OCI-LY7 (cell line): ENCODE measurements at places on chromosomes 1 and 21.

DNA sequence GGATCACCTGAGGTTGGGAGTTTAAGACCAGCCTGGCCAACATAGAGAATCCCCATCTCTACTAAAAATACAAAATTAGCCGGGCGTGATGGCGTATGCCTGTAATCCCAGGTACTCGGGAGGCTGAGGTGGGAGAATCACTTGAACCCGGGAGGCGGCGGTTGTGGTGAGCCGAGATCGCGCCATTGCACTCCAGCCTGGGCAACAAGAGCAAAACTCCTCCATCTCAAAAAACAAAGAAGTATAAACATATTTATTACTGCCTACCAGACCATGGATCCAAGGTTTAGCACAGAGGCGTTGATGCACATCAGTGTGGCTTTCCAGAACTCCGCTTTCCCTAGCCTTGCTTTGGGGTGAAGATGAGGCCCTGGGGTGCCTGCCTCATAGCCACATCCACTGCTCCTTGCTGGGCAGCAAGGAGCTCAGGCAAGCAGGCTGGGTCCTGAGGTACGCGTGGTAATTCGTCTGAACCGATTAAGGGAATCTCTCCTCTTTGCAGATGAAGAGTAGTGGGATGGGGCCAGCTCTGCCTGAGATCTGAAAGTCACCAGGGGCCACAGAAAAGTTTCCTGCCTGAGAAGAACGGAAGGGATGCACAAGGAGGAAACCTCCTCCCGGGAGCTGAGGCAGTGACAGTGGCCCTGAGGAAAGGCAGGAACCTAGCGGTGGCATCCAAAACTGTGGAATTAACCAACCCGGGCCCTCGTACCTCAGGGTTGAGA, 52.3 kb upstream of the LBR start:
- DNase-seq = peak; percentile 27

- no peak for DNase-seq
Measured at GRCh38 chr1:101284021-101284420, 47.2 kb downstream of the S1PR1 start.

- no peak for DNase-seq
Measured at GRCh38 chr1:33140153-33141149, 41.4 kb downstream of the TRIM62 start.

DNA sequence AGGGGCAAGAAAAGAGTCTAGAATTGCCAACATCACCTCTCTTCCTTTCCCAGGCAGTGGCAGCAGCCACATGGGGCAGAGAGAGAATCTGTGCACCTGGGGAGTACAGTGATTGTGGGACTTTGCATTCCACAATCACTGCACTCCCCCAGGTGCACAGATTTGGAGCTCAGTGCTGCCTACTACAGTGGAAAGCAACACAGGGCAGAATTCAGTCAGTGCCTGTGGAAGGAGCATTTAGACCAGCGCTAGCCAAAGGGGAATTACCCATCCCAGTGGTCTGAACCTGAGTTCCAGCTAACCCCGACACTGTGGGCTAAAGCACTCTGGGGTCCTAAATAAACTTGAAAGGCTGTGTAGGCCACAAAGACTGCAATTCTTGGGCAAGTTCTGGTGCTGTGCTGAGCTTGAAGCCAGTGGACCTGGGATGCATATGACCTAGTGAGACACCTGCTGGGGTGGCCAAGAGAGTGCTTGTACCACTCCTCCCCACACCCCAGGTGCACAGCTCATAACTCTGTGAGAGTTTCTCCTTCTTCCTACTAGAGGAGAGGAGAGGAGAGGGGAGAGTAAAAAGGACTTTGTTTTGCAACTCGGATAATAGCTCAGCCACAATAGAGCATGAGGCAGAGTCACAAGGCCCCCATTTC, 50.3 kb downstream of the NUP210L start:
- DNase-seq = peak; percentile 20

DNA sequence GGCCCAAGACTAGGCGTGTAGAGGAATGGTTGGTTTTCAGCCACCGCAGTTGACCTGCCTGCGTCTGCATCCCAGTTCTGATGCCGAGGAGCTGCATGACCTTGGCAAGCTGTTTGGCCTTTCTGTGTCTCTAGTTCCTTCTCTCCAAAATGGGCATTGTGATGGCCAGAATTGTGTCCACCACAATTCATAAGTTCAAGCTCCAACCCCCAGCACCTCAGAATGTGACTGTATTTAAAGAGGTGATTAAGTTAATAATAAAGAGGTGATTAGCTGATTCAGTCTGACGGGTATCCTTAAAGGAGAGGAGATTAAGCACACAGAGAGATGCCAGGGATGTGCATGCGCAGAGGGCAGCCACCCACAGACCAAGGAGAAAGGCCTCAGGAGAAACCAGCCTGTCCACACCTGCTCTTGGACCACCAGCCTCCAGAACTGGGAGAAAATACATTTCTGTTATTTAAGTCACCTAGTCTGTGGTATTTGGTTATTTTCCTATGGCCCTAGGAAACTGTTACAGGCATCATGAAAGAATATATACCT, 28.5 kb downstream of the MAB21L3 start:
- DNase-seq = no peak

DNA sequence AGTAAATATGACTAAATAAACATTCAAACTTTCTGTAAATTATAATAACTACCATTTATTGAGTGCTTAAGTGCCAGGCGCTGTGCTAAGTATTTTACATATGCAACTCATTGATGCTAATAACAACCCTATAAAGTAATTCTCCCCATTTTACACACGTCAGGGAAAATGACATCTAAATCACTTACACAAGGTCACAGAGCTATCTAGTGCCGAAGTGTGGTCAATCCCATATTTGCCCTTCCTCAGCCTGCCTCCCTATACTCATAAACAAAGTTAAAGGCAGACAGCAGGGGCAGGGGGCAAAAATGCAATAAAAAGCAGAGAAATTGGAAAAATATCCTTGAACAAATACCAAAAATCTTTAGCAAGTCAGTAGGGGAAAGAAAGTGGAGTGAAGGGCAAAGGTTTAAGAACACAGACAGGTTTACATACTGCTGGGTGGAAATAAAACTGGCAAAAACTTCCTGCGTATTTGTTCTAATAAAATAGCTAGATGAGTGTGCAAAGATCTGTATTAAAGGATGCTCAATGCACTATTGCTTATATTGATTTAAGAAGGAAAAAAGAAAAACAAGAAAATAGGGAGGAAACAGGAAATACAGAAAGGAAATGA, 72.8 kb downstream of the WDR64 start:
- no peak for DNase-seq

DNA sequence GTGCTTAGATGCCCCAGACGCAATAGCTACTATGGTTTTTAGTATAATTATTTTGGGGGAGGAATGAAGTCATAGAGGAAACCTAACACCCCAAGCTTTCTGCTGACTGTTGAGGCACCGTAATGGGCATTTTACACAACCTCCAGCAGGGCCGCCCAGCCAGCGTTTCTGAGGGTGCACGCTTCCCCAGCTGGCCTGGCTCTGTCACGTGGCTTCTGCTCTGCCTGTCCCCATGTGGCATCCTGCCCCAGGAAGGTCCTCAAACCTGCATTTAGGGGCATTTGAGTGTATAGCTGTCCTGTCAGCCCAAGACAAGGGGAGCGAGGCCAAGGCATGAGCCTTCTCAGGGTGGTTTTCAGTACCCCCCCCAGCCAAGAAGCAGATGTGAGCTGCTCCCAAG, 10.4 kb upstream of the NEK2 start:
- DNase-seq = no peak

DNA sequence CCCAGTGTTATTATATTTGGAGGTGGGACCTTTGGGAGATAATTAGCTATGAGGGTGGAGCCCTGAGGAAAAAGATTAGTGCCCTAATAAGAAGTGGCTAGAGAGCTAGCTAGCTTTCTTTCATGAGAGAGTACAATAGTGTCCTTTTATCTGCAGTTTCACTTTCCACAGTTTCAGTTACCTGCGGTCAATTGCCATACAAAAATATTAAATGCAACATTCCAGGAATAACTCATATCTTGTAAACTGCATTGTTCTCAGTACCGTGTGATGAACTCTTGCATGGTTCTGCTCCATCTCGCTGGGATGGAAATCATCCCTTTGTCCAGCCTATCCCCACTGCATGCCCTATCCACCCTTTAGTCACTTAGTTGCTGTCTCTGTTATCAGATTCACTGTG, 201.6 kb downstream of the RWDD3 start:
- DNase-seq = no peak

GRCh38 chr1:57518496-57518895, 94.6 kb upstream of the DAB1 start:
- no peak for DNase-seq

DNA sequence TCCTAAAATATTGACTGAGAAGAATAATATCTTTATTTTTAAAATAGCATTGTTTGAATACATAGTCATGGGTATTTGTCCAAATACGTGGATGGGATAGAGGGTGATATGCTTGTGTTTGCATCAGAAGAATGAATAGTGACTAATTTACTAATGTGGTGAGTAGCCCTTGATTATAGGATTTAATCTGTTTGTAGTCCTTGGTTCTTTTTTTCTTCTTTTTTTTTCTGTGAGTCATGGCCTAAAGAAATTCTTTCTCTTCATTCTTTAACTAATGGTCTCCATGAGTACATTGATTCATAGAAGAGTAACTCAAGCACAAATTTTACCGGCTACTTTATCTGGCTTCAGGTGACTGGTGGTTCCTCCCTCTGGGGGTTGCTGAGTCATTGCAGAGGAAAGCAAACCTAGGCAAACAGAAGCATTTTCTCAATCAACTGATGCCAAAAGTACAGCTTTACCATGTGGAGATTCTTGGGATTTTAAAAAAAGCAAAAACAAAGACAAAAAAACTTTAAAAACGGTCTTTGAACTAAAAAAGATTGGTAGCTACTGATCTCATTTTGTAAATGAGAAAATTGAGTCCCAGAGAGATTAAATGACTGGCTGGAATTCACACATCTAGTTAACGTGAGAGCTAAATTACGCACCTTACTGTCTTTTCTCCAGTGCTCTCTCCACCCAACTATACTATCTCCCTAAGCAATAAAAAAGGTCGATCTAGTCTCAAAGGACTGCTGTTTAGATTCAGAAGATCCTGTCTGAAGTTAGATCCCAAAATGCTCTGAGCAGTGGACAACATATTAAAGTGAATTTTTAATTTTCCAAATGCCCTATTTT, 40.5 kb downstream of the AK5 start:
- DNase-seq = no peak
